ENCODE measurements at places on chromosomes 2 and 18.

DNA sequence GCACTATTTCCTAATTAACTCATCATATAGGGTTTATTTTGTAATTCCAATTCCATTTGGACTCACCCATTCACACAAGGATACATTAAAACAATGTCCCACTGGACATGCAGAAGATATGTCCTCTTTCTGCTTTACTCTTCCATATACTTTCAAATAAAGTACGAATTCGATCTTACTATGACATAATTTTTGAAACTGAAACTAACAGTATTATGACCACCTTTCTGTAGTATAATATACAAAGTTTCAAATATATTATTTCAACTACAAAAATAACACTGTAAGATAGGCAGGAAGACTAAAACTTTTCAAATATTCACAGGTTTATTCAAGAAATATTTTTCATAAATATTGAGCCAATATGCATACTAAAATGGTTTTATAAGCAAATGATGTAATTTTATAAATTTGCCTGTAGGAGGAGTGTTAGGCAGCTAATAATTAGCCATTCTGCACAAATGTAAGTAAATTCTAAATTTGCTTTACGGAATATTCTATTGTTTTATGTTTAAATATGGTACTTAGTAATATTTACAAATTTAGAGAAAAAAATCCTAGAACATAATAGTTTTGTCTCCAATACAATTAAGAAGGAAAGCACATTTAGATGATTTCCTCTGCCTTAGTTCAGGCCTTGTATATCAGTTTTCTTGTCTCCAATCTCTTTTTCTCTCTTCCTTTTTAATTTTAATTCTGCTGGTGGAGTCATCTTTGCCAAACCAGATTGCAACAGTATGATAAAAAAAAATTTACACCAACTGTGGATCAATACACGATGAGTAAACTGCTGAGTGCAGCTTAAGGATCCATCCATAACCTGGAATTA lies 85.9 kb downstream of the CERKL start:
- DNase-seq, result no peak

DNA sequence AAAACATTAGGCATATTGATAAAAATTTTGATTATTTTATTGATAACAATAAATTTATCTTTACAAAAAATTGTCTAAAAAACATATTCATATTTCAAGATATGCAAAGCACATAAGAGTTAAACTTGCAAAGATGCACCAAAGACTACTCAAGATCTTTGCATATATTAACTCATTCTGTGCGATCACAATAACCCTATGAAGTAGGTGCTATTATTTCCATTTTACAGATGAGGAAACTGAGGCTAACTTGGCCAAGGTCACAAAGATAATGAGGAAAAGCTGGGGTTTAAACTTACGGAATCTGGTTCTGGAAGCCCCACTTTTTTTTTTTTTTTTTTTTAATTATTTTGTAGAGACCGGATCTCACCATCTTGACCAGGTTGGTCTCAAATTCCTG lies 94.4 kb upstream of the SERTAD2 start:
- DNase-seq, result no peak

DNA sequence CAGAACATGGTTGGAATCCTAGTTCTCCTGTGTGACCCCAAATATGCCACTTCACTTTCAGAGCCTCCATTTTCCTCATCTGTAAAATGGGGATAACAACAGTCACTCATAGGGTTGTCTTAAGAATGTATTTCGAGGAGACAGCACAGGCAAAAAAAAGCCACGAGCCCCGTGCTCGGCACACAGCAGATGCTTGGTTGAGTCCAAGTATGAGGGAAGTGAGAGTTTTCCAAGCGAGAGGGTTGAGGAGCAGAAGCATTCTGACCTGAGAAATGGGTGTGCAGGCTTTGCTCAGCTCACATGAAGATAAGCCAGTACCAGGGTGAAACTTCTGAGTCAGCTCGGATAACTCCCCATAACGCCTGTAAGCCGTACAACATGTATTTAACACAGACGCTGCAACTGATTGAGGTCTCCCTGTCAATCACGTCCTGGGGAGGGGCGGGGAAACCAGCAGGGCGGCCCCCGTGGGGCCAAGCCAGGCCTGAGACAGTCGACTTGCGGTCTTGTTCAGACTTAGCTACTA lies 23.0 kb upstream of the ODC1 start:
- no peak for DNase-seq

DNA sequence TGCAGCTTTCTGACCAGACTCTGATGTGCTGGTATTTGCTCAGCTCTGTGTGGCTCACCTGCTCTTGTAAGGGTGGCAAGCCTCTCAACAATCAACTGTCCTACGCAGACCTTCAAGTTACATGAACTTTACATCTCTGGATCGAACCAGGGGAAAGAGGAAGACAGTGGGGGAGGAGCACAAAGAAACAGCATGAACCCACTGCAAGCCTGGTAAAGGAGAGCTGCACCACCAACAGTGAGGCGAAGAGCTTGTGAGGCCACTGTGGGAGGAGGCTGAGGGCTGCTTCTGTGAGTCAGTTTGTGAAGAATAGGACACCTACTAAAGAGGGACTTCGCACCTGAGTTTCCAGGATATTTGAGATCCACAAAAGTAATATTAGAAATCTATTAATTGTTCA lies 18.8 kb upstream of the FAM110C start:
- no peak for DNase-seq

DNA sequence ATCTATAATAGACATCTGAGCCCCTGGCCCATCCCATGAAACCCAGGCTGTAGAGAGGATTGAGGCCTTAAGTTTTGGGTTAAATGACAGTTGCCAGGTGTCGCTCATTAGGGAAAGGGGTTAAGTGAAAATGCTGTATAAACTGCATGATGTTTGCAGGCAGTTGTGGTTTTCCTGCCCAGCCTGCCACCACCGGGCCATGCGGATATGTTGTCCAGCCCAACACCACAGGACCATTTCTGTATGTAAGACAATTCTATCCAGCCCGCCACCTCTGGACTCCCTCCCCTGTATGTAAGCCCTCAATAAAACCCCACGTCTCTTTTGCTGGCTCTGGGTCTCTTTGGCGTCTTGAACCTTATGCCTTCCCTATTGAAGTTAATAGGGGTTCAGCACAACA lies 110.7 kb downstream of the XRCC5 start:
- DNase-seq, result no peak

DNA sequence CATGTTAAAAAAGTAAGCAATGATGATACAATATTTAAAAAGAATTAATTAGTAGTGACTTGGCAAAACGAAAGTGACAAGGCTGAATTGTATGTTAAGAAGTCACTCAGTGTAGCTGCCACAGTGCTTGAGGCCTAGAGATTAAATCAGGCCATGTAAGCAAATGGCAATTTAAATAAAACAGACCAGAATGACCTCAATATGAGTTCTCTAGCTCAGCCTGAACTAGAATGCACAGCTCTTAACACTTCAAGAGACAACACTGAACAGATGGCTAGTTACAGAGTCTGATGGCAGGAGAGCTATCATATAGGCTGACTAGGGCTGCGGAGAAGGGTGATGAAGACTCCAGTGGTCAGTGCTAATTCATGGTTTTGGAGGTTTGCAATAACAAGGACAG lies 117.9 kb upstream of the ZBTB14 start:
- no peak for DNase-seq

GRCh38 chr2:15941871-15942710 lies 1.7 kb downstream of the MYCN start:
- no peak for DNase-seq

DNA sequence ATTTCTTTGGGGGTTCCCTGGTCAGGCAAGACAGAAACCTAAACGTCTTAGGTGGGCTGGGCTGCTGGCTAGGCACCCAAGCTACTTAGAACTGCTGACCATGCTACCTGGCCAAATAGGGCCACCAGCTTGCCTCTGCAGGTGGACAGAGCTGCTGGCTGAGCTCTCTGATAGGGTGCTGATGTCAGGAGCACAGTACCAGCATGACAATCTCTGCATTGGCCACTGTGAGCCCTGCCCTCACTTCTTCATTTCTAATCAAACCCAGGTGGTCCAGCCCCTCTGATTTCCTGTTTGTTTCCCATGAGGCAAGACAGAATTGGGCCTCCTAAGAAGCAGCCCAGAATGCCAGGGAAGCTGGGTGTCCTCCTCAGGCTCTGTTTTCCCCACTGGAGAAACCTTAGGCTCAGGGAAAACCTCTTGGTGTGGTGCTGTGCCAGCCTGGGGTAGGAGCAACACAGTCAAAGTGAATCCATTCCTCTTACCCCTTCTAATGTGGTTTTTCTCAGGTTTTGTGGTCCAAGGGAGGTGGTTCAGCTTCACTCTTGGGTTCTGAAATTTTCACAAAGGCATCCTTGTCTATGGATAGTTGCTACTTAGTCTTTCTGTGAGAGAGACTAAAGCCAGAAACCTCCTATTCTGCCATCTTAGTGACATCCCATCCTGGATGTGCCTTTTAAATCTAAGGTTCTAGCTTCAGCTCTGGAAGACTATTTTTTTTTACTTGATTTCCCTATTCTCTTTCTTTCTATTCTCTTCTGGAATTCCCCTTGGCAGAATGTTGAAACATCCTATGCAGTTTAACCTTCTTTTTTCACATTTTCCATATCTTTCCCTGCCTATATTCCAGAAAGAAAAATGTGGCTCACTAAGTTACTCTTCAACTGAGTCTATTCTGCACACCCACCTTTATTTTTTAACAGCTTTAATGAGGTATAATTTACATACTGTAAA lies 15.2 kb downstream of the SP100 start:
- no peak for DNase-seq

DNA sequence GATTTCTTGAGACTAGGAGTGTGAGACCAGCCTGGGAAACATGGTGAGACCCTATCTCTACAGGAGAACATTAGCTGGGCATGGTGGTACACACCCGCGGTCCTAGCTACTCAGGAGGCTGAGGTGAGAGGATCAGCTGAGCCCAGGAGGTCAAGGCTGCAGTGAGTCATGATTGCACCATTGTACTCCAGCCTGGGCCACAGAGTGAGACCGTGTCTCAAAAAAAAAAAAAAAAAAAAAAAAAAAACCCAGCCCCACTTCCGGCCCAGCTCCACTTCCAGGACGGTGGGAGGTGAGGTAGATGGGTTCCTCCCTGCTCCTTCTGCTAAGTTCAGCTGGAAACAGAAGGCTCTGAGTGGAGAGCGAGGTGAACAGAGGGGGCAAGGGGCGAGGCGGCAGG lies 41.4 kb upstream of the NFATC1 start:
- DNase-seq, result no peak
